ENCODE measurements at places on chromosomes 5 and 9. TPM values are rescaled to one million over a fixed set of nuclear protein-coding genes. Genes with fewer than 3 reads are reported as not detected.

DNA sequence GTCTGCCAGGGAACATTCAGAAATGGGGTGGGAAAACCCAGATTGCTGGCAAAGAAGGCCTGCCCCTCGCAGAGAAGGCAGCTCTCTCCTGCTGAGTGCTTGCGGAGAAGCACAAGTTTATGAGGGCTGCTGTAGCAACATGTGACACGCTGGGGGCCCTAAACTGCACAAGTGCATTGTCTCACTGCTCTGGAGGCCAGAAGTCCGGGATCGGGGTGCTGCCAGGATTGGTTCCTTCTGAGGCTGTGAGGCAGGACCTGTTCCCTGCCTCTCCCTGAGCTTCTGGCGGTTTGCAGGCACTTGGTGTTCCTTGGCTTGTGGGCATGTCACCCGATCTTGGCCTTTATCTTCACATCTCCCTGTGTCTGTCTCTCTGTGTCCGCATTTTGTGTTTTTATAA lies 75.6 kb upstream of the NEURL1B start:
- no peaks in the 10 kb centered on the region for H3K4me1 ChIP-seq
- DNase-seq = no peak
- H3K27ac ChIP-seq = no peak overlapping the region
- H3K36me3 ChIP-seq = no peaks in the 10 kb centered on the region

GRCh38 chr5:131513780-131514179 lies 121.2 kb downstream of the RAPGEF6 start:
- peaks cover 25% of the 10 kb centered on the region for H3K4me1 ChIP-seq
- no peaks in the 10 kb centered on the region for H3K27me3 ChIP-seq
- DNase-seq = no peak
- H3K36me3 ChIP-seq = peaks cover 36% of the 10 kb centered on the region
- peak overlapping the region; percentile 90 for H3K4me3 ChIP-seq

DNA sequence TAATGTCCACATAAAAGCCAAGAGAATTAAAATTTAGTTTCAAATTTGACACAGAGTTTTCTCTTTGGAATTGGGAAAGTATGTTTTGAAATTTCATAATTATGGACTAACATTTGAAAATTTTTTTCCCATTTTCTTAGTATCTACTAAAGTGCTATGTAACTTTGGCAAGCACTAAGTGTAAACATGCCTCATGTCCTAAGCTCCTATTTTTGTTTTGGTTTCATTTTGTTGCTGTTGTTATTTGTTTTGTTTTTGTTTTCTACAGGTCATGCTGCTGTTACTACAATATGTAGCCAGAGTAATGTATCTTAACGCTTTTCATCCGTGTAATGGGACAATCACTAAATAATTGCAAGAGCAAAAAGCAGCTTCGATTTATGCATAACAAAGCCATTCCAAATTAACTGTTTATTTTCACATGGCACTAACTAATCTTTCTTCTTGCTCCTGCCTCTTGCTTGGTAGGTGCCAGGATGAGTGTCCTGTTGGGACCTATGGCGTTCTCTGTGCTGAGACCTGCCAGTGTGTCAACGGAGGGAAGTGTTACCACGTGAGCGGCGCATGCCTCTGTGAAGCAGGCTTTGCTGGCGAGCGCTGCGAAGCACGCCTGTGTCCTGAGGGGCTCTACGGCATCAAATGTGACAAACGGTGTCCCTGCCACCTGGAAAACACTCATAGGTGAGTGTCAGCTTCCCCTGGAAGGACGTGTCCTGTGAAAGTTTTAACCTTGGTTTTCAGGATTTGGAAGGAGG lies 107.3 kb upstream of the PRRC1 start:
- no peak overlapping the region for H3K4me3 ChIP-seq
- peaks cover 2% of the 10 kb centered on the region for H3K27me3 ChIP-seq
- no peaks in the 10 kb centered on the region for H3K4me1 ChIP-seq

DNA sequence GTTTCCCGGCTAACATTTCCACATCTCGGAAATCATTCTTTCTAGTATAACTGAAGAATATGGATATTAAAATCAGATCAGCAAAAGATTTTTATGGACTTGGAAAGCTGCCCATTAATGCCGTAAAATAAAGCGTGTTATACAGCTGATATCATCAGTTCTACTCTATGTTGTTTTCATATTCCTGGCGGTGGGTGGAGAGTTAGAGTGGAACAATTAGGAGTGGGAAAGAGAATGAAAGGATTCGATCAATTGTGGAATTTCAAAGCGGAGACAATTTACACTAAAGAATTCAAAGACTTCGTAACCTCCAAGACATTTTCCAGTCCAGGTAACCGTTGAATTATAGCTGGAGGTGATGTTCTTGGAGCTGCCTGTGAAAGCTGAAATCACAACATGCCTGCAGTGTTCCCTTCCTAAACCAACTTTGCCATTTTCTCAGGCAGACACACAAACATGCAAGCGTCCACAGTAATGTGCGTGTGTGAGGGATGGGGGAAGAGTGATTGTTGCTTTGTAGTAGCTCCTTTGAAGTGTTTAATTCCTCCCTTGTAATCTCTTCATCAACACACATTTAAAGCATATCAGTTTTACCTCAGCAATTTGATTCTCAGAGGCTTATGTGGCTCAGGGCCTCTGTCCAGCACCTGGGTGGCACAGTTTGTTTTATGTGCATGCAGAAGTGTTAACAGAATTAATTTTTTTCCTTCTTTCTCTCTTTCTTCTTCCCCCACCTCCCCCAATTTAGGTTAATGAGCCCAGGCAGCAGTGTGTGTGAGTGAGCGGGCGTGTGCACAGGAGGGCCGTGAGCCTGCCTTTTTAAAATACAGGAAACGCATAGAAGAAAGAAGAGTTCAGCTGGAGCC lies 544.1 kb downstream of the RAB3C start:
- H3K27ac ChIP-seq = peak overlapping the region; percentile 82
- no peaks in the 10 kb centered on the region for H3K27me3 ChIP-seq
- no peaks in the 10 kb centered on the region for H3K36me3 ChIP-seq
- DNase-seq = no peak
- peak overlapping the region; percentile 70 for H3K4me3 ChIP-seq

DNA sequence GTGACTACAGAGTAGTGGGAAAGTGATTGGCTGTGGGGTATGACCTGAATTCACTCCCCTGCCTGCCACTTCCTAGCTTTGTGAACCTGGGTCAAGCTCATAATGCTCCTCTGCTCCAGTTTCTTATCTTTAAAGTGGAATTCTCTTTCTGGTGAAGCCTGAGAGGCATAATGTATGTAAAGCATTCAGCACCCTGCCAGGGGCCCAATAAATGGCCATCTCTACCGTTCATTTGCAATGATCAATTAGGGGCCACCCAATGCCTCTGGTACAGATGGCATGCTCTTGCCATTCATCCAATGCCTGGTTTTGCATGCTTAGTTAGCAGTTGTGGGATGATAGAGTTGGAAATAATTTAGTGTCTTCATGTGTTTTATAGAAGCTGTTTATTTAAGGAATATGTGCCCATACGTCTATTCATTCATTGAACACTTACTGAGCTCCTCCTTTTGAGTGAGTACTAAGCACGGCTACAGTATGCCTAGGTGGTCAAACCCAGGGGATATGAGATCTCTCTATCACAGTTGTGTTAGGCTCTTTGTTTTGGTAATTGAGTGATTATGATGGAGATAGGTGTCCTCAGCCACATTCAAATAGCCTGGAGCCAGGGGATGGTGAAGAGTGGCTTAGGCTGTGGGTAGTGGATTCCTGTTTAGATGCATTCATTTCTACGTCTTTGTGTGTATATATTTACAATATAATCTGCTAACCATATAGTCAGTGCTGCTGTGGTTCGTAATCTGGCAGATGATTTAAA lies 15.3 kb downstream of the ZNF462 start:
- DNase-seq = no peak
- H3K36me3 ChIP-seq = no peaks in the 10 kb centered on the region
- no peaks in the 10 kb centered on the region for H3K4me1 ChIP-seq
- H3K27ac ChIP-seq = no peak overlapping the region
- no peaks in the 10 kb centered on the region for H3K27me3 ChIP-seq
- H3K4me3 ChIP-seq = no peak overlapping the region

The FABP6 gene
- total RNA-seq = not detected

- no peak overlapping the region for H3K27ac ChIP-seq
- H3K27me3 ChIP-seq = no peaks in the 10 kb centered on the region
- H3K36me3 ChIP-seq = no peaks in the 10 kb centered on the region
- no peaks in the 10 kb centered on the region for H3K4me1 ChIP-seq
- H3K4me3 ChIP-seq = no peak overlapping the region
Measured at GRCh38 chr5:119049824-119050449, 20.9 kb upstream of the DMXL1 start.

GRCh38 chr5:171363846-171364245 lies 23.8 kb upstream of the NPM1 start:
- no peak overlapping the region for H3K27ac ChIP-seq
- DNase-seq = no peak
- no peak overlapping the region for H3K4me3 ChIP-seq
- H3K27me3 ChIP-seq = peaks cover 3% of the 10 kb centered on the region

DNA sequence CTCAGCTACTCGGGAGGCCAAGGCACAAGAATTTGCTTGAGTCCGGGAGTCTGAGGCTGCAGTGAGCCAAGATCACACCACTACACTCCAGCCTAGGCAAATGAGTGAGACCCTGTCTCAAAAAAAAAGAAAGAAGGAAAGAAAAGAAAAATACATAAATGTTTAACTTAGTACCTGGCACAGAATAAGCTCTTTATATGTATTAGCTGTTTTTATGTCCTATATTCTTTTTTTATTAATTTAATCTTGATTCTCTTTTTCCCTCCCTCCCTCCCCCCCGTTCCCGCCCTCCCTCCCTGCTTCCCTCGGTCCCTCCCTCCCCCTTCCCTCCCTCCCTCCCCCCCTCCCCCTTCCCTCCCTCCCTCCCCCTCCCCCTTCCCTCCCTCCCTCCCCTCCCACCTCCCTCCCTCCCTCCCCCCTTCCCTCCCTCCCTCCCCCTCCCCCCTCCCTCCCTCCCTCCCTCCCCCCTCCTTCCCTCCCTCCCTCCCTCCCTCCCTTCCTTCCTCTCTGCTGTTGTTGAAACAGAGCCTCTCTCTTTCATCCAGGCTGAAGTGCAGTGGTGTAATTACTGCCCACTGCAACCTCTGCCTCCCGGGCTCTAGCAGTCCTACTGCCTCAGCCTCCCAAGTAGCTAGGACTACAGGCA lies 135.8 kb upstream of the GRHPR start:
- H3K4me1 ChIP-seq = no peaks in the 10 kb centered on the region
- no peak for DNase-seq
- H3K4me3 ChIP-seq = no peak overlapping the region
- H3K36me3 ChIP-seq = no peaks in the 10 kb centered on the region

The SPATA31E1 gene
- total RNA-seq = not detected

The IGFBPL1 gene
- not detected for total RNA-seq

DNA sequence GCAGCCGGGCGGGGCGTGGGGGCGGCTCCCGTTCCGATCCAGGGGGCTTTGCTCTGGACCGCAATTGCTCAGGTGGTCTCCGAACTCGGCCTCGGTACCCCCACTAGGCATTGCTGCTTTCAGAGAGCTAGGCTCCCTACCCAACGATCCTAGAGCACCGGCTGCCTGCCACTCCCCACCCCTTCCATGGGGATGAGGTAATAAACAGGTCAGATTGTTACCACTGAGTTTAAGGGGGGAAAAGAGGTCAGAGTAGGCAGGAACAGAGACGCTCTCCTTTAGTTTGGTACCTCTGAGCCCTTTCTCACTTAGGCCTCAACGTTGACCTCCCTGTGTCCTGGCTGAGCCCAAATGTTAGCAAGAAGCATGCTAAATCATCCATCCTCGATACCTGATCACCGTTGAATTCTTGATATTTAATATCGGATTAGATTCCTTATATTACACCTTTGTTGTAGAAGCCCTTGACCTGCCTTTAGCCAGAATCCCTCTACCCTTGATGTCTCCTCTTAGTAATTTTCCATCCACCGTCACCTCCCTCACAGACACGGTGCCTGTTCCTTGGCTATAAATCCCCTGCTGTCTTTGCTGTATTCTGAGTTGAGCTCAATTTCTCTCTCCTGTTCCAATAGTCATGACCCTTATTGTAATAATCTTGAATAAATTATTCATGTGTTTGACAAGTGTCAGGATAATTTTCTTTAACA lies 588 bp upstream of the PLPP1 start:
- no peaks in the 10 kb centered on the region for H3K36me3 ChIP-seq
- H3K4me3 ChIP-seq = peak overlapping the region; percentile 75
- no peak for DNase-seq
- H3K4me1 ChIP-seq = peaks cover 27% of the 10 kb centered on the region

All from CD4-positive, CD25-positive, alpha-beta regulatory T cell (primary cell).